C1 segment of cervical spinal cord (tissue), 14 donors: ENCODE measurements at places on chromosomes 7 and 10.

DNA sequence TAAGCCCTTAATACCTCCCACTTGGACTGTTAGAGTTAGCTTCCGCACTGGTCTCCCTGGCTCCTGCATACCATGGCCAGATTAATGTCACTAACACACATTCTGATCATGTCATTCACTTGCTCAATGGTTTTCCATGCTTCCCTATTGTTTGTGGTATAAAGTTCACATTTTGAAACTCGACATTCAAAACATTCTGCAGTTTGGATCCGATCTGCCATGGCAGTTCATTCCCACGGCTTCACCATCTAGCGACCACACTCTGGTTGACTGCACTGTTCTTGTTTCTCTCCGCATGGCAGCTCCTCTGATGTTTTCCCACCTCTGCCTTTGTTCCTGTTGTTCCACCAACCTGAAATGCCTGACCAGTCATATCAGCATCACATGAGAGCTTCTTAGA lies 87.4 kb upstream of the WAC start:
- no peak for DNase-seq

DNA sequence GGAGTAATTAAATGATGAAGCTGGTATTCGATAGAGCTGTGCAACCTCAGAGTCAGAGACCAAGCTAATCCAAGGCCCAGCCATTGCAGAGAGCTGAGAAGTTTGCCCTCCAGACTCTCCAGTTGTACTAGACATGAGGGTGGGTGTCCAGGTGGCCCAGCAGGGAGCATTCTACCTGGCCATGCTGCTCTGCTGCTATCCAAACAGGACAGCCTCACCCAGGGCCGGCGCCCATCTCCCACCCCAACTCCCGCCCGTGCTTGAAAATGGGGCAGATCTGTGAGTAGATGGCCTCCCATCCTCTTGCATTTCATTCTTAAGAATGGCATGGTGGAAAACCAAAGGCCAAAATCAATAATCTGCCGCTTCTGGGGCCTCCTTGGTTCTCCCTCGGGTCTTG lies 124.2 kb downstream of the TCERG1L start:
- no peak for DNase-seq

DNA sequence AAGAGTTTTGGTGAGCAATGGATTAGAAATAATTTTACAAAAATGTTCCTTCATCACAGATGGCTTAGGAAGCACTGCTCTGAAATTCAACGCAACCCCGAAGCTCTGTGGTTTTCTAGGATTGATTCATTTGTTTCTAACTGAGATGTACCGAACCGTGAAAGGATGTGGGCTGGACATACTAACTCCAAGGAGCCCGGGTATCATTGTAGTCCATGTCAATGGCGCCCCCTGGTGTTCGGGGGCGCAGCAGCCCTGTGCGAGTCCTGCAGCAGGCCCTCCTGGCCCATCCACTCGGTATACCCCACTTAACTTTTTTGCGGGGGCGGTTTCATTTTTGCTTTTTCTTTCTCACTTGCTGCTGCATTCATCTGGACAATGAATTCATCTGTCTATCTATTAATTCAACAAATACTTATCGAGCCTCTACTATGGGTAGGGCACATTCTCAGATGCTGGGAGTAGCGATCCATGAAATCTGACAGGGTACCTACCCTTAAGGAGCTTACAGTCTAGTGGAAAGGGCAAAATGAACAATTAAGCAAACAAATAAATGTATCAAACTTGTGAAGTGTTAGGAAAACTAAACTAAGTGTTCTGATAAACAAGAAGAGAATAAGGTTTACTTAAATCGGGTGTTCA lies 25.2 kb upstream of the ITPRID1 start:
- DNase-seq: no peak

DNA sequence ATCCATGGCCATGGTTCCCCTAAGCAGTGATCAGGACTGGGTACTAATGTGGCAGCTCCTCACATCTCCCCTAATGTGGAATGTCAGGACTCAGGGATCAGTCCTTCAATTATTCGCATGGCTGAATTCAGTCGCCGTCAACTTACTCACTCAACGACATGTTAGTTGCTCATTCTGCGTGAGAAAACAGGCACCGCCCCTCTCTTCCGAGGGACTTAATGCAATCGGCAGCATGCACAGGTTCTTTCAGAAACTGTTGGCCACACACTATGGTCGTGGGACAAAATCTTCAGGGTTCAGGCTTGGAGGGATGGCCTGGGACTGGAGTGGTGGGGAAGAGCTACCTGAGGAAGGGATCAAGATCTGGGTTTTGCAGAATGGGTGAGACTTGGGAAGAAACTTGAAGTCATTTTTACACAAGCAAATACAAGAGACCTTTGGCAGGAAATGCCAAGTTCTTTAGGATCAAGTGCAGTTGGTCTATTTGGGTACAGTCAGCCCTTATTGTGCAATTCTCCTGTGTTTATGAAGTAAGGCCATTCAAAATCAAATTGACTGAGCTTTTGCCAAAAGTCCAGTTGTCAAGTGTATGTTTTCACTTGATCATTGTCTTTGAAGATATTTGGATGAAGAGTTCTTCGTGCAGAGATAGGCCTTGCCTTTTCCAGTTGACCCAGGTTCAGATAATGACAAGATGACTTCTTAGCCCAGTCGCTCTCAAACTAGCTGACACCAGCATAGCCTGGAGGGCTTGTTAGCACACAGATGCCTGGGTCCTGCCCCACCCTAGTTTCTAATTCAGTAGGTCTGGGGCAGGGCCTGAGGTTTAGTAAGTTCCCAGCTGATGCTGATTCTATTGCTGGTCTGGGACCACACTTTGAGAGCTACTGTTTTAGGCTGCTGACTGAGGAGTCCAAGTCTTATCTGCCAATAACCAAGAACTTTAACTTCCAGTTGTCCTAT lies 48.5 kb downstream of the LRRC18 start:
- no peak for DNase-seq

DNA sequence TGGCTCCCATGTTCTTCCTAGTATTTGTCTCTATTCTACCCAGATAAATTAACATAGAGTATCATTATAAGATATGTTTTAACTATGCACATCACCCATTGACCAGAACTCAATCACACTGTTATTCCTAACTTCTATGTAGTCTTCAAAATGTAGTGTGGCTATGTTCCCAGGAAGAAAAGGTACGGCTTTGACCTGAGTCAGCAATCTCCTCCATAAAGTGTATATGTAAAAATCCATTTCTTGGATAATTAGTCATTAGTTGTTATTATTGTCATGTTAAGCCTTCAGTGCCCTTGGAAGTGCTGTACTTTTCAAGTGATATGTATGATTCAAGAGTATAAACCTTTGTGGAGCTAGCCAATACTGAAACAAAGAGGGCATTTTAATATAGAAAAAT lies 444.0 kb upstream of the ZWINT start:
- DNase-seq: no peak

GRCh38 chr10:78964274-78964951 lies 104.4 kb upstream of the ZMIZ1 start:
- no peak for DNase-seq

GRCh38 chr7:70881167-70881847 lies 250.6 kb upstream of the GALNT17 start:
- DNase-seq: no peak

DNA sequence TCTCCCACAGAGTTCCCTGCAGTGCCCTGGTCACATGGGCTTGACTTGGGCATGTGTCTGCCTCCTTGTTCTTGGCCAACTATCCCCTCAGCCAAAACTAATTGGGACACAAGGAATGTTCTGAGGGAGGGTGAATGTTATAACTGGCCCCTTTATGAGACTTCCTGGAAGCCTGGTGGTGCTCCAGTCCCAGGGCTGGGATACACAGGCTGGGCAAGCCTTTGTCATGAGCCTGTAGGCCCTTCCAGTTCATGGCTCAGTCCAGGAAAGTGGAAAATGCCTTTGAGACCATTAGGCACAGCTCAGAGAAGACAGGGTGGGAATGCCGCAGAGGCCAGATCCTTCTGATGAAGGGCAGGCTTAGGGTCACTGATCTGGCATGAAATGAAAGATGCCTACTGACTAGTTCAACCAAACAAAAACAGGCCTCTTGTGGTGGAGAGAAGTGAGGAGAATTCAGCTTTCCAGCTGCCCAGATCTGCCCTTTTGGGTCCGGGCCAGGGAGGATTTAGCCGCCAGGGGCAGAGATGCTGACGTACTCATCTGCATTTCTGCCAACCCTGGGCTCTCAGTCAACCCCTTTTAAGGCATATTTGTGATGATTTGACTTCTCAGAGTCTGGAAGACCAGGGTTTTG lies 961.5 kb downstream of the KCNMA1 start:
- DNase-seq: no peak

DNA sequence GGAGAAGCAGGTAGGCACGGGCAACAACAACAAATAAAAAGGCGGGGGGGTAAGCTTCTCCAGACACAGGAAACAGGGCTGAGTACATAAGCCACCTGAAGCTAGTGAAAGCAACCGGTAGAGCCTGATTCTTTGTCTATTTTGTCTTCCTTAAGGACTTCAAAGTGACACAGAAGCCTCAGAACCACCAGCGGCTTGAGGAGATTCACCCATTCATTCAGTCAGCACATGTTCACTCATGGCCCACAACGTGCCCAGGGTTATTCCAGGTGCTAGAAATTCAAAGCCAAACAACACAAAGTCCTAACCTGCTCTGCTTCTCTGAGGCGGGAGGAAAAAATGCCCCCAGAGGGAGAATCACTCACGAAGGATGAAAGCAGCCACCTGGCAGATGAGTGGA lies 69.3 kb upstream of the C7orf33 start:
- DNase-seq: no peak

DNA sequence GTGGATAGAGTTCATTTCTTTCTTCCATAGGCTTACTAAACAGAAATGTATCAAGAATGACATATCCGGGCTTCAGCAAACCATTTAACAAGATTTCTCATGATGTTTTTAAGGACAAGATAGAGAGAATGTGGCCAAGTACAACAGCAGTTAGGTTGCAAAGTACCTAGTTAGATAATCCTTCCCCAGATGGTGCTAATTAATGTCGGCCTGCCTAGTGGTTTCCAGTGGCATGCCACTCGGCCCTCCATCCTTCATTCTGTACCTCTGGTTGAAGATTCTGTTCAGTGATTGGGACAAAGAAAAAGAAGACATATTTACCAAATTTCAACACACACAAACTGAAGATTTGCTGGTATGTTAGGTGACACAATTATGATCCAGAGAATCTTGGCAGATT lies 212.1 kb downstream of the MACC1 start:
- DNase-seq: no peak

GRCh38 chr7:88480896-88481295 lies 174.2 kb upstream of the STEAP4 start:
- peak; percentile 7 for DNase-seq

- DNase-seq: no peak
Measured at GRCh38 chr7:101066141-101066832, 19.0 kb upstream of the TRIM56 start.

GRCh38 chr7:14288701-14289100 lies 299.2 kb upstream of the ETV1 start:
- no peak for DNase-seq

DNA sequence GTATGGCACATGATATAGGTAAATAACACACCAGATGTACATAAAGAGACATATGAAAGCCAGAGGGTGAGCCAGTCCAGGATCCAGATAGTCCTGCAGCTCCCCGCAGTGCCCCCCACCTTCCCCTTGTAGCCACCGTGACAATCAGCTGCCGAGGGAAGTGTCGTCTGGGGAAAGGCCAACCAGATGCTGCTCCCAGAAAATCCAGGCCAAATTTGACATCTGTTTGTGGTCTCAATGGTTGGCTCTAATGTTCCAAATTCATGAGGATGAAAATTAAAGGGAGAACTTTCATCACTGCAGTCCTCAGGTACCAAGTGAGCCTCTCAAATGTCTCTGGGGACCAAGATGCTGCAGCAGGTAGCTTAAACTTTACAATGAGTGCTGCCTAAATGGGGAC lies 210.3 kb downstream of the PTEN start:
- no peak for DNase-seq

DNA sequence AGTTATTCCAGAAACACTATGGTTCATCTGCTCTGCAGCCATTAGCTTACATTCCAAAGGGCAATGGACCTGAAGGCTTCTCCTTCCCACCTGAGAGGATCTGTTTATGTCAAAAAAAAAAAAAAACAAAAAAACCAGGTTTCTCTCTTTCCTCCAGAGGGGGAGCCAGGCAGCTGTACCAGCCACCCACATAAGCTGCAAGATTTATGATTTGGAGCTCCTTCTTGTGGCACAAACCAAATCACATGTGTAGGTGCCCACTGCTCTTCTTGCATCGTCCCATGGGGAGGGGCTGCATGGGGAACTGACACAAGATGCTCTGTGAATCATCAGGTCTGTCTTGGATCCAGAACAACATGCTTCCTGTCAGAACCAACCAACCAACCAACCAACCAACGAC lies 231.6 kb upstream of the IGFBP3 start:
- no peak for DNase-seq

- DNase-seq: no peak
Measured at GRCh38 chr7:14924398-14924797, 21.8 kb upstream of the DGKB start.

GRCh38 chr7:110317541-110318265 lies 773.2 kb upstream of the LRRN3 start:
- DNase-seq: no peak

GRCh38 chr7:82183634-82184033 lies 259.9 kb downstream of the CACNA2D1 start:
- DNase-seq: no peak

GRCh38 chr10:124072106-124072505 lies 21.3 kb downstream of the CHST15 start:
- no peak for DNase-seq

DNA sequence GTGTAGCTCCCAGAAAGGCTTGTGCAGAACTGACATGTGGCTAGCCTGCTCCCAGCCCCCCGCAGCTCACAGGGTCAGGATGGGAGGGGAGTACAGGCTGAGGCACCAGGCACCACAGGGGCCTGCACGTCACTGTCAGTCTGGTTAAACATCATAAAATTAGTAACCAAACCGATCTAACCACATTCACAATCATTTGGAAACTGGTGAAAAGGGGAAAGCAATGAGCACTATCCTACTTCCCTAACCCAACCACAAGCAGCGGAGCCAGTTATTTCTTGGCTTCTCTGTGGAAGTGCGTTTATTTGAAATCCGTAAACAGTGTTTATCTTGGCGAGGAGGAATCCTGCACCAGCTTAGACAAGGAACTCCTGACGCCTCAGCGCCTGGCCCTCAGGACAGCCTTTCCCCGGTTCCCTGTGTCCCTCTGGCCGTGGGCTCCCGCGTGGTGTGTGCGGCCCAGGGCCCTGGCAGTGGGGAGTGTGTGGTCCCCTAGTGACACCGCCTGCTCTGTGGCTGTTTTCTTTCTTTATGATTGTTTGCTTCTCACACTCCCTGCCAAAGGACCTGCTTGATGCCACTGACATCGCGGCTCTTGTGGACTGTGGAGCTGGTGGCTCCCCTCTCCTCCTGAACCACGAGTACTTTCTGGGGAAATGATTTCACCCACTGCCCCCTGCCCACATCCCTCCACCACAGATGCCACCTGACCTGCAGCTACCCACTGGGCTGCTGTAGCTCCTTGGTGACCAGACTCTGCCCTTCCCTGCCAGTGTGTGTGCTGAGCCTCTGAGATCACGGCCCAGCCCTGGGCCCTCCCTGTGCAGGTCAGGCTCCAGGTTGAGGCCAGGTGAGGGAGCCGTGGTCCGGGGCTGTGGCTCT lies 38.0 kb downstream of the INPP5A start:
- DNase-seq: no peak

GRCh38 chr10:90229486-90229885 lies 528.1 kb downstream of the KIF20B start:
- DNase-seq: no peak
